ENCODE measurements at places on chromosomes 12 and 14.
A peak's percentile ranks its signal among the peaks of the same experiment; 100 is the strongest.

GRCh38 chr14:55052269-55052930 is 953 bp downstream of the MAPK1IP1L start:
- DNase-seq = no peak

GRCh38 chr14:71414631-71415403 is 507.6 kb downstream of the PCNX1 start:
- no peak for DNase-seq

DNA sequence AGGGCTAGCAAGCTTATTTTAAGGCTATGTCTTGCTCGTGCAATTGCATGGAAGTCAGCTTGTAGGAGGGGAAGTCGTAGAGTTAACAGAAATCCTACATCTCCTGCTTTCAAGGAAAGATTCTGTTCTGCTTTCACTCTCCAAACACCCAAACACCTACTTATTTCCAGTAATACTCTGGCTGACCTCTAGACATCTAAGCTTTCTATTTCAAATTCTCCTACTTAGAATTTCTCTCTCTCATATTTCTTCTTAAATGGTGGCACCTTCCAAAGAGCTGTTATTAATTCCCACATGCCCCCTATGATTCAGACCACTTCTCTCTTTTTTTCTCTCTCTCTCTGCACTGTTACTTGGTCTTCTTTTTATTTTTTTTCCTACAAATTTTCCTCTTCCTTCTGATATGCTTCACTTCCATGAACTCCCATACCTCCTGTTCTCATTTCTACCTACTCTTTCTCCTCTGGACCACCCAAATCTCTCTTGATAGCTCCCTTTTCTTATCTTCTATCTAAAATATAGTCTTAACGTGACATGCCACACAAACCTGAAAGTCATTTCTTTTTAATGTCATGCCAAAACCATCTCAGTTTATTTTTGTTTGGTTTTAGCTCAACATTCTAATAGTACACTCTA is 90.8 kb downstream of the RPS6KA5 start:
- no peak for DNase-seq

DNA sequence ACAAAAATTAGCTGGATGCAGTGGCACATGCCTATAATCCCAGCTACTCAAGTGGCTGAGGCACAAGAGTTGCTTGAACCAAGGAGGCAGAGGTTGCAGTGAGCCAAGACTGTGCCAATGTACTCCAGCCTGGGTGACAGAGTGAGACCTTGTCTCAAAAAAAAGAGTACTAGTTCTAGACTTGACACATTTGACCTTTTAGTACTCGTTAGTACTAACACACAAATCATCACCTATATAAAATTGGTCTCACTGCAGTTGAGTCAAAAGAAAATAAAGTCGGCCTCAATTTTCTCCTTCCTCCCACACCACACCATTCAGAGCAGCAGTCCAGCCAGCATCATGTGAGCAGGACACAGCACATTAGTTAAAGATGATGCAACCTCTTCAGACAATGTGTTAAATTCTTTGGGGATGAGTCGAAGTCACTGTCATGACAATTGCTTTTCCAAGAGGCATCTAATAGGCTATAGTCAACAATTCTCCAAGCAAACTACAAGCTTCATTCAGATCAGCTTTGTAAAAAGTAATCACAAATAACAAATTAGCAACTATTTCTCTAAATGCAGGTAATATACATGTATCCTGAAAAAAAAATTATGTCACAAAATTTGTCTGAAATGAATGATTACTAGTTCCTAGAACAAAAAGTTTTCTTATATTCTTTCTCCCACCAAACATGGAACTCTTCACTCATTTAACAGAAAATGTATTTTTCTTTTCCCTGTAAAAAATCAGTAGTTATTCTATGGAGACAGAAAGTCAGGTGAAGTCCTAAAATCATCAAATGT is 55.6 kb downstream of the CLIP1 start:
- DNase-seq = no peak

DNA sequence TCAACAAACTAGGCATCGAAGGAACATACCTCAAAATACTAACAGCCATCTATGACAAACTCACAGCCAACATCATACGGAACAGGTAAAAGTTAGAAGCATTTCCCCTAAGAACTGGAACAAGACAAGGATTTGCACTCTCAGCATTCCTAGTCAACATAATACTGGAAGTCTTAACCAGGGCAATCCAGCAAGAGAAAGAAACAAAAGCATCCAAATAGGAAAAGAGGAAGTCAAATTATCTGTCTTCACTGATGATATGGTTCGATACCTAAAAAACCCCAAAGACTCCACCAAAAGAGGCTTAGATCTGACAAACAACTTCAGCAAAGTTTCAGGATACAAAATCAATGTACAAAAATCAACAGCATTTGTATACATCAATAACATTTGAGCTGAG is 32.5 kb downstream of the CCDC38 start:
- DNase-seq = no peak

GRCh38 chr14:101061411-101062064 is 158.0 kb upstream of the RTL1 start:
- DNase-seq = no peak

GRCh38 chr12:49777800-49778748 is 36.7 kb downstream of the TMBIM6 start:
- DNase-seq = peak; percentile 61

GRCh38 chr12:92147491-92147890 is 1.8 kb upstream of the BTG1 start:
- DNase-seq = no peak

GRCh38 chr14:91755570-91756295 is 23.8 kb upstream of the CATSPERB start:
- no peak for DNase-seq

GRCh38 chr12:110579535-110580253 is 3.4 kb downstream of the PPTC7 start:
- no peak for DNase-seq

DNA sequence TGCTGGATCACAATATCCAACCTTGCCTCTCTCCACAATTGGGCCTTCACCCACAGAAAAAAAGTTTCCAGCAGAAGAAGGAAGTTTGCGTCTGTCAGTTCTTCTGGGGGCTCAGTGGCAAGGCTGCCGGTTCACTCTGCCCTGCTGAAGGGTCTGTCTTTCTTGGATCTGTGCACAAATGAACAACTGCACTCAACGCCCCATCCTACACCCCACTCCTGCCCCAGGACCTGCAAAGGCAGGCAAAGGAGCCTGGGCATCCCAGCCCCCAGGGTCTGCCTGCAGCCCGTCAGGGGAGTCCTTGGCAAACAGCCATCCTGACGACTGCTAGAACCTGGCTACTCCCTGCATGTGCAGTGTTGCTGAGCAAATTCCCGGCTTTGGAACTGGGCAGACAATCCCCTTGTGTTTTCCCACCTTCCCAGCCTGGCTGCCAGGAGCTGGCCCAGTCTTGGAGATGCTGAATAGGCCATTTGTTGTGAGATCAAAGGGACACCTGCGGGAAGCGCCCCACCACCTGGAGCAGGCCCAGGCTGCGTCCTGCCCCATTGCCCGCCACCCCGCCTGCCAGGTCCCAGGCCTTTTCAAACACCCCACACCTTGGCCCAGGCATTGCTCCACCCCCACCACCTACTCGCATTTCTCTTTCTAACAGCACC is 311.9 kb downstream of the BCL11B start:
- DNase-seq = no peak

- no peak for DNase-seq
Measured at GRCh38 chr12:21353487-21353886, 18.8 kb upstream of the SLCO1A2 start.

DNA sequence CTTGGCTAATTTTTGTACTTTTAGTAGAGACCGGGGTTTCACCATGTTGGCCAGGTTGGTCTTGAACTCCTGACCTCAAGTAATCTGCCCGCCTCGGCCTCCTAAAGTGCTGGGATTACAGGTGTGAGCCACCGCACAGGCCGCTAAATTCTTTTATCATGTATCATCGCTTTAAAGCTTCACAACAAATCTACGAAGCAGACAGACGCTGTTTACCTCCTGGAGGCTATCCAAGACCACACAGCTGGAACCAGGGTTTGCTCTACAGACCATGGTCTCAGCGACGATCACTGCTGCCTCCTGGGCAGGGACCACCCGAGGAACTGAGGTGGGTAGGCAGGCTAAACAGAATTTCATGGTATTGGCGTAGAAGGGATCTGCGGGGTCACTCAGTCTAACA is 27.2 kb downstream of the KRT80 start:
- no peak for DNase-seq

- no peak for DNase-seq
Measured at GRCh38 chr14:77618381-77618970, 2.0 kb upstream of the SPTLC2 start.

GRCh38 chr12:94186278-94187241 is 38.2 kb downstream of the PLXNC1 start:
- DNase-seq = no peak

DNA sequence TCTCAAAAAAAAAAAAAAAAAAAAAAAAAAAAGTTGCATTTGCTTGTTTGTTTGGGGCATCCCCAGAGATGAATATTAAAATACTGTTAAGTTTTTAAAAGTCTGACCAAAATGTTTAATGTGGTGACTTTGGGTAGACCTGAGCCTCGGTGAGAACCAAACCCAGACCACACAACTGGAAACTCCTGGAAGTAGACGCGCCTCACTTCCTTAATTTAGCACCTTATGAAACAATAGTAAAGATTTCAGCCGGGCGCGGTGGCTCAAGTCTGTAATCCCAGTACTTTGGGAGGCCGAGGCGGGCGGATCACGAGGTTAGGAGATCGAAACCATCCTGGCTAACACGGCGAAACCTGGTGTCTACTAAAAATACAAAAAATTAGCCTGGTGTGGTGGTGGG is 9.3 kb downstream of the NFKBIA start:
- DNase-seq = no peak

DNA sequence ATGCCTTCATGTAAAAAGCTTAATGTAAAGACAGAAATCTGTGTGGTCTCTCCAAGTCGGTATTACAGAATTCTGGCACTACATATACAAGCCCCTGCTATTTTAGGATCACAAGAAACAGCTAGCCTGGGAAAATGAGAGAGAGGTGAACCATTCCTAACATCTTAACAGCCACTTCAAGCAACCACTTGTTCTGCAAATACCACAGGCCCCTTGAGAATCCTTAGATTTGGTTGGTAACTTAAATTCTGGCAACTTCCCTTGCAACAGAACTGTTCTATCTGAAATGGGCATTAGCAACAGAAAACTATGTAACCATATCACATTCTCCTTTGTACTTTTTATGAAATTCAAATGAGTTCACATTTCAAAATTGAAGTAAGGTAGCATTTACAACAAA is 68.5 kb downstream of the SPPL3 start:
- no peak for DNase-seq

DNA sequence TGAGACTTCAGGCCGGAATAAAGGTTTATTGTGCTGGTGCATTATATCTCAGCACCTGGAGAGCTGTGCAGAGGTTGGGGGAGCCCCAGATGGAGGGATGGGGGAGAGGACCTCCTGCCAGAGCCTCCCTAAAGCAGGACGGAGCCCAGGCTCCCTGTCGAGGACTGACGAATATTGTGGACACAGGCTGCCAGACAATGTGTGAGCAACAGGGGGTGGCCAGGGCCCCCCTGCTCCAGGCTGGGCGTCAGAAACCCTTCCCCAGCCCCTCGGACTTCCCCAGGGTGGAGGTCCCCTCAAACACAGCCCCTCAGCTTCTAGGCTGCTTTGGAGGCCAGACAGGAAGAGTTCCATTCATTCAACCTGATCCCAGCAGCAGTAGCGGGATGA is 8.0 kb downstream of the TMEM119 start:
- DNase-seq = no peak

DNA sequence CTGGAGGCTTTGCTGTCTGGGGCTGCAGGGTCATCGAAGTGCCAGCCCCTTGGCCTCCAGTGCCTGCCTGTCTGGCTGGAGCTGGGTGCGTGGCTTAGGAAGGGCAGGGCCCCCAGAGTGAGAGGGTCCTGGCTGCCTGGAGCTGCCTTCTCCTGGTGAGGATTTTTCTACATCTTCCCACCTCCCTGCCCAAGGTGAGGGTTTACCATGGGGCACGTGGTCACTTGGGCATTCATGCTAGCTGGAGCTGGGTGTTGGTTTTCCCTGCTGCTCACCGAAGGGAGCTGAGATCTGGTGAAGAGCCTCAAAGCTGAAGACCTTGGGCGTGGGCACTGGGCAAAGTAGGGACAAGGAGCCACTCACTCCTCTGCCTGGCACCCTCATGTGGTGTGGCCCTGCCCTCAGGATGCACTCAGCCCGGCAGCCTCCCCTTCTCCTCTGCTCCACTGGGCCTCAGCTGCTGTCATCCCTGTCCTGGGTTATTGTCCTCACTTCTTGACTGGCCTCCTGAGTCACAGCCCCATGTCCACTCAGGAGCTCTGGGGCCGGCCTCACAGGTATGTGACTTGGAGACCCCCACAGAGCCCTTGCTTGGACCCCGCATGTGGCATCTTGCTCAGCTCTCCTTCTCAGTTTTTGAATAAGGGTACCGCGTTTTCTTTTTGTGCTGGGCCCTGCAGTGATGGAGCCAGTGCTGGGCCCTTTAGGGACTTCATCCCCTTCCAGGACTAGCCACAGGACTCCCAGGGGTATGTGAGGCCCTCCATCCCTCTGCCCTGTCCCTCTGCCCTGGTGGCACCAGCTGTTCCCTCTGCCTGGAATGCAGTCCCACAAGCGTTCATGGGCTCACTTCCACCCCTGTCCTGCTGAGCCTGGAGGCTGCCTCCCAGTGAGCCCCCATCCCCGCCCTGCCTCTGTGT is 1.6 kb downstream of the CEP170B start:
- DNase-seq = no peak

- DNase-seq = peak; percentile 75
Measured at GRCh38 chr12:120534203-120534702, at the start of gene RNF10. TSS of gene RNF10 (plus strand) at chr12:120534356. CDS start at chr12:120534812, 456 bp downstream.

DNA sequence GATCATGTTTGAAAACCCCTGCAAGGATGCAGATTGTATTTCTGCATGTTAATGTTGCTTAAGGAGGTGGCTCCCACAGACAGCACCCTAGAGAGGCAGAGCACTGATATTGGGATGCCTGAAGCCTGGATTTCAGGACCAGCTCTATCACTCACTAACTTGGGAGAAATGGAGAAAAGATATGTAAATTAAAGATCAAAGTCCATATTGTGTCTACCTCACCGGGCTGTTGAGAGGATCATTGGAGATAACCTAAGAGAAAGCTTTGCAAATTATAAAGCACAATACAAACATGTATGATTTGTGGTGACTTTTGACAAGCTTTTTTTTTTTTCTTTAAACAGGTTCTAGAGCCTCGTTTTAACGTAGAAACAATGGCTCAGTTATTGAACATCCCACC is 7.6 kb upstream of the REP15 start:
- DNase-seq = no peak

- DNase-seq = no peak
Measured at GRCh38 chr12:119115296-119115905, 63.3 kb upstream of the HSPB8 start.

DNA sequence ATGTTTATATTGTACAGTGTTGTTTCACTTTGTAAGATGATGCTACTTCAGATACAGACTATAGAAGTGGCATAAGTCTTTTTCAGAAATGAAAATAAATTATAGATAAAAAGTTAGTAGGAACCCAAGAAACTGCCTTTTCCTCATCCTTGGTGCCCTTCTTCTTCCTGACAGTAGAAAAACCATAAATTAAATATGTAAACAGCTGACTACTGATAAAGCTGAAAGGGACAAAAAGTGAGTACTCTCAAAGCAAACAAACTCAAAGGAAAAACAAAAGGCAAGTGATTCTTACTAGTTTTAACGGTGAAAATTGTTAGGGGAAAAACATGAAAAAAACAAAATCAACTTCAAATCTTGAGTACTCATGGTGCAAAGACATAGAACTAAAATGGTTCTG is 8.6 kb upstream of the C12orf50 start:
- DNase-seq = no peak
